ENCODE measurements at places on chromosomes 11 and 22.

- no peak for DNase-seq
Measured at GRCh38 chr11:7964873-7965272, 374 bp downstream of the NLRP10 start.

- DNase-seq, result no peak
Measured at GRCh38 chr11:93519179-93519578, 24.0 kb downstream of the SMCO4 start.

DNA sequence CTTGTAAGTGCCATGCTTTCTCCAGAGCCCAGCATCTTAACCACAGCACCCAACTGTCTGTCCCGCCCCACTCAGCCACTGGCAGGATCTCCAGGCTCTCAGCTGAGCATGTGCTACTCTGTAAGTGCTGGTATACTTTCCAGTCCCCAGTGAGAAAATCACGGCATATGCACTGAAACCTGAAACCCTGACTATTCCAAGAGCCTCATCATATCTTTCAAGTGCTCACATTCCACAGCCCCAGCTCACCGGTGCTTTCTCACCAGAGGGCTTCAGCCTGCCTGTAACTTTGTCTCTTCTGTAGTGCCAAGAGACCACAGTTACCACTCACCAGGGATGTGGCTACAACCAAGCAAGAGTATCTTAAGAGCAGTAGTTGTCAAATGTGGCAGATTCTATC lies 24.4 kb upstream of the PAMR1 start:
- no peak for DNase-seq

GRCh38 chr11:100793525-100793924 lies 106.4 kb downstream of the ARHGAP42 start:
- no peak for DNase-seq

GRCh38 chr11:69244266-69244665 lies 49.7 kb upstream of the MYEOV start:
- no peak for DNase-seq

DNA sequence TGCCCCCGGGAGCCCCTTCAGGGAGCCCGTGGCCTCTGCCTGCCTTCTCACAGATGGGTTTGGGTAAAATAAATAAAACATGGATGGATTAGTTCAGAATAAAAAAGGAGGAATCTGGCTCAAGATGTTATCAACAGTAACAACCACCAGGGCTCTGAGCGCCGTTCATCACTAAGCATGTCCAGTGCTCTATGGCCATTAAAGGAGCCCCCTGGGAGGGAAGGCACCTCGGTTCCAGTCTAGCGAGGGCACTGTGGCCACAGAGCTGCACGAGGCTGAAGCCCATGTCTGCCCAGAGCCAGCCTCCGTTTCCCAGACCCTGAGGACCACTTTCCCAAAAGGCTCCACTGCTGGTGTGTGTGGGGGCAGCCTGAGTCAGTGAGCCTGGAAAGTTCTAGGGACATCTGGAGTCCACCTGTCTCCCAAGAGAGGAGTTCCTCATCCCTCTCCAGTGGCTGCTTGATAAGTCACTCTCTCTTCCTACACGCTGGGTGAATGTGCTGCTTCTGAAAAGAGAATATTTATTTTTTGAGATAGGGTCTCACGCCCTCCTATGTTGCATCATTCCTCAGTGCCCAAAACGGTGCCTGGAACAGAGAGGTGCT lies 614.6 kb downstream of the TBC1D22A start:
- no peak for DNase-seq

GRCh38 chr22:43110927-43111623 lies 525 bp downstream of the BIK start:
- no peak for DNase-seq

GRCh38 chr11:1770061-1770460 lies 6.3 kb upstream of the CTSD start:
- no peak for DNase-seq

- DNase-seq, result peak; percentile 48
Measured at GRCh38 chr11:70176940-70177689, 26.0 kb upstream of the FADD start.

GRCh38 chr22:39205344-39206021 lies 39.3 kb downstream of the PDGFB start:
- peak; percentile 61 for DNase-seq

- DNase-seq, result no peak
Measured at GRCh38 chr11:102306048-102306597, 11.2 kb upstream of the BIRC3 start.

- DNase-seq, result no peak
Measured at GRCh38 chr11:17742019-17742418, 7.4 kb downstream of the KCNC1 start.

GRCh38 chr11:75264356-75264755 lies 23.8 kb downstream of the TPBGL start:
- no peak for DNase-seq

- DNase-seq, result no peak
Measured at GRCh38 chr11:65207918-65208784, 26.4 kb downstream of the CAPN1 start.

GRCh38 chr11:27545035-27545434 lies 38.5 kb upstream of the LIN7C start:
- no peak for DNase-seq

GRCh38 chr11:16796311-16796710 lies 57.9 kb downstream of the C11orf58 start:
- DNase-seq, result peak; percentile 80

DNA sequence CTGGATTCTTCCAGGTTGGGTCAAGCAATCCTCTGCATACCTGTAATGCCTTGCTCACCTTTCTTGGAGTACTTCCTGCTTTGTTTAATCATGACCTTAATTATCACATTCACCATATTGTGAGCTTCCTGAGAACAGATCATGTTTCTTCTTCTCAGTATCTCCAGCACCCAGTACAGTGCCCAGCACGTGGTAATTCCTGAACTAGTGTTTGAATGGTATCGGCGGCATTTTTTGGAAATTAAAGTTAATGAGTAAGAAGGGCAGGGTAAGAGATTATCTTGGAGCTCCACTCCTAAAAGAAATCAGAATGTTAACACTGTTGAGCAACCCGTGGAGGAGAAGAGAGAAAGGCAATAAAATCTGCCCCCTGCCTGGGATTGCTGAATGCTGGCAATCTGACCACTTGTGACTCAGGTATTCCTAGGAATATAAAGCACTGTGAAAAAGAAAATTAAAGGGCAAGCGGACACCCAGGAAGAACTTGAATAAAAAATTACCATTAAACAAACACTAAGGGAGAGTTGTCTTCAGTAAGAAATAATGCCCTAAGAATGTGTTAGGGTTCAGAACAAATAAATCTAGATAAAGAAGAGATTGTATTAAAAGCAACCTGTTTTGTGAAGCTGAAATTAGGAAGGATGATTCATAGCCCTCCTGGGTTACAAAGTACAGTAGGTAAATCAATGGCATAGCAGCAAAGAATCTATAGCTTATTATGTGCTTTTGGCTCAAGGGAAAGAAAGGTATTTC lies 92.9 kb downstream of the PDHX start:
- DNase-seq, result no peak

DNA sequence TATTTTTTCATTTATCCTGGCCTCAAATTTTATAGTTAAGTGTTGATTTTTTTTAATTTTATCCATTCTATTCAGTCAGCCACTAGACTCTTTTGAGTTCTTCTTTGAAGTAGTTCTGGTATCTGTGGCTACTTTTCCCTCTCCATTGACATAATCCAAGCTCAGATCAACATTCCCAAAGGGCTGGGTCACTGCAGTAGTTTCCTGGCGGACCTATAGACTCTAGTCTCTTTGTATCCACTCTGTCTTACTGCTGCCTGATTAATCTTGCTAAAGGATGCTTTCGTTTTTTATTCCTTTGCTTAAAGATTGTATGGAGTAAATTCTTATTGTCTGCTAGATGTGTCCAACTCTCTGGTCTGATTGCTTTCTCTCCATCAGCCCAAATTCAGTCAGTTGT lies 87.6 kb downstream of the UVRAG start:
- no peak for DNase-seq

- DNase-seq, result no peak
Measured at GRCh38 chr22:37328017-37328416, 45.7 kb downstream of the CYTH4 start.

DNA sequence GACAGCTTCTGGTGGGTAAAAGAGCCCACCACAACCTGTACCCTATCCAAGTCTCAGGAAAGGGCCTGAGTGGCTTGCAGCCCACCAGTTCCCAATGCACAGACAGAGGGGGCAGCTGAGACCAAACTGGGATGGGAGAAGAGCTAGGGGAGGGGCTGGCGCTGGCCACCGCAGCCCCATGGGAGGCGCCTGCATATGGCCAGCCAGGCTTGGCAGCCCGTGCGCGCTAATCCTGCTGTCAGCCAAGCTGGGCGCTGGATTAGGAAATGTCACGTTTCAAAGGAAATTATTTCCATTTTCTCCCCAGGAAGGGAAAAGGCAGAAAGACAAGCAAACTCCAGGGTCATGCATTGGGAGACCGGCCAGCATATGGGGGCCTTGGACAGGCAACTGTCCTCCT lies 236.8 kb downstream of the BUD13 start:
- DNase-seq, result no peak

GRCh38 chr11:116110356-116110755 lies 606.1 kb upstream of the CADM1 start:
- no peak for DNase-seq

GRCh38 chr11:123304828-123305466 lies 109.9 kb upstream of the CLMP start:
- no peak for DNase-seq

DNA sequence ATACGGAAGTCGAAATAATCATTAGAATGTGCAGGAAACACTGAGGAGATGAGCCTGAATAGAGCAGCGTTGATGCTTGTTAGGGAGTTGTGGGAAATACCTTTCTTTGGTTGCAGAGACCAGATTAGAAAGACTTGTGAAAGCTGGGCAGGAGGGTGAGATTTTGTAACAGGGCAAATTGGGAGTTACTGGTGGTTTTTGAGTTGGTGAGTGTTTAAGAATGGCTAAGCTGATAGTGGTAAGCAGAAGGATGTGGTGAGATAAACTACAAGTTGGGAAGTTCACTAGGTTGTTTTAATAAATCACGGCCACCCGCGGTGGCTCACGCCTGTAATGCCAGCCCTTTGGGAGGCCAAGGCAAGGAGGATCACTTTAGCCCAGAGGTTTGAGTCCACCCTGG lies 34.4 kb downstream of the MCAM start:
- DNase-seq, result no peak

DNA sequence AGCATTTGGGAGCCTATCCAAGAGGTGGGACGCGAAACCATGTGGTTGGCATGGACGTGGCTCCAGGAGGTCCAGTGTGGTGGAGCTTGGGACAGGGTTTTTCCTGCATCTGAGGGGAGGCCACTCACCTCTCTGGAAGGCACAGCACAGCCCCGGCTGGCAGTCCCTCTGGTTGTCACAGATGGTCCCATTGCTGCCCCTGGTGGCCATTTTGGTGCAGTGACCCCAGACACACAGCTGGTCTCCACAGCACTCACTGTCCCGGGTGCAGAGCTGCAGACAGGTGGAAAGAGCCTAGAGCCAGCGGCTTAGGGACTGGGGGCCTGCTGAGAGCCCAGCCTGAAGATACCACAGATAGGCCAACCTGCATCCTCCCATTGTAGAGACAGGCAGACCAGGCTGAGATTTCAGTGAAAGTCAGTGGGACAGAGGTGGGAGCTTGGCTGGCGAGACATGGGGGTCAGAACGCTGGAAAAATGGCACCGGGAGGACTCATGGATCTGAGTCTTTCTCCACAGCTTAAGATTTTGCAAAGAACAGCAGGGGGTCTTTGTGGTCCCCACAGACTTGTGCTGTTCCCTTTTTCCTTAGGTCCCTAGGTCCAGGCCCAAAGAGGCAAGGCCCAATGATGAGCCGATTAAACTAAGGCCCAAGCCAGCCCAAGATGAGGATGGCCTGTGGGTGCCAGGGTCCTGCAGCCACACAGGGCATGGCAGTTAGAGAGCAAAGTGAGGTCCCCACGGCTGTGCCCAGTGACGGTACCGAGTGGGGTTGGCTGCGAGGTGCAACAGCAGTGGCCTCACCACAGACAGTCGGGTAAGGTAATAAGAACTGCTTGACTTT lies 41.4 kb downstream of the DKK3 start:
- peak; percentile 73 for DNase-seq

DNA sequence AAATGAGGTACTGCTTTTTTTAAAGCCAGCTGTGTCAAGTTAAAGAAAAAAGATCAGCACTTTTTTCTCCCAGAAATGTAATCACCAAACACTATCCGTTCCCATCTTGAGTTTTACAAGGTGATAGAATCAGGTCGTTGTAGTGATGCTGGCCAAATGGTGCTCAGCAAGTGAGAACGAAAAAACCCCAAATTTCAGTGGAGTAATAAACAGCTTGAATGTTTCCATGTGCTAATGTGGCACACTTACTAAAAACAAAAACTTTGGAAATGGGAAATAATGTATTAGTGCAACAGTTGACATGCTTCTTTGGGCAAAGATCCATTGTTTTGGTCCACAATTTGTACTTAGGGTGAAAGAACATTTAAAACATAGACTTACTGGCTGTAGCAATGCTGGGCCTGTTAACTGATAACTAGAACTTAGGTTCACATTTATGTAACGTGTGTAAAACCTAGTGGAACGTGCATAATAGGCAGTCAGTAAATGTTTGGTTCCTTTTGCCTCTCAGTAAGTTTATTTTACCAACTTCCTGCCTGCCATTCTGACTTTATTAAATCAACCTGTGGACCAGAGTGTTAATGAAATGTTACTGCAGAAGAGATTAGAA lies 15.4 kb upstream of the GDPD4 start:
- DNase-seq, result no peak

DNA sequence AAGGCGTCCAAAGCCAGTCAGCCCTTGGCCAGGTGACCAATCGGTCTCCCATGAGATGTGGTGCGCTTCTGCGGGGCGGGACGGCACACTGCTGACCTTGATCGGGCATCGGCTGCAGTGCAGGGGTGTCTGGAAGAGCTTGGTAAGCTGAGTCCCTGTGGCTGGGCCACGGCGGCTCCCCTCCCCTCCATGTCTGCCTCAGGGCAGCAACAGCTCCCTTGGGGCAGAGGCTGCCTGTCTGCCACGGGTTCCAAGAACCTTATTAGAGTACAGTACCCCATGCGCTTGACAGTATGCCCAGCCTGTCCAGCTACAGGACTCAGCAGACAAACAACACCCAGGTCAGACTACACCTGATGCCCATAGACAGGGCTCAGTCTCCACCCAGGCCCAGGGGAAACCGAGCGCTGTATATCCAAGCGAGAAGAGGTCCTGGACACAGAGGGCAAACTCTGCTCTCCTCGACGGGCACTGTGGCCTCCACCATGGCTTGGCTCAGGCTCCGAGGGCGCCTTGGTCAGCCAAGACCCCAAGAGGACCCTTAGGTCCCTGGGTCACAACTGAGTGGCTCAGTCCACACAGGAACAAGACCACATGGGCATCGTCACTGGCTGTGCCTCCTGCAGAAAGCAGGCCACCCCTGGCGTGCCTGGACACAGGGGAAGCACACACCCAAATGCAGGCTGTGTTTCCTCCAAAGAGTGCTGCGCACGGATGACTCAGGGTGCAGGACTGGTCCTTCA lies 18.9 kb downstream of the TSPAN32 start:
- no peak for DNase-seq

DNA sequence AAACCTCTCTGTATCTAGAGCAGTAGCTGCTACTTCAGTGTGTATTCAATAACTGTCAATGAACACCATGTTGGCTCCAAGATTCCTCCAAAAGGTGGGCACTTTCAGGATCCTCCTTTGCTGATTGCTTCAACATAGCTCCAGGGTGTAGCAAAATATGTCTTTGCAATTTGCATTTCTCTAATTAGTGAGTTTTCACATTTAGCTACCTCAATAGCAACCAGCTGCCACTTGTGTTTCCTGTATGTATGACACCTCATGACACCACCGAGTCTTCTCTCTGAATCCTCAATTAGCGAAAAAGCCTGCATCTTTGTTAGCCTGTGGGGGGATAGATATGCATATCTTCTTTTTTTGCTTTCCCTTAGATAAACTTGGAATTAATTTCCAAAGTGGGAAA lies 898.3 kb upstream of the FAT3 start:
- DNase-seq, result no peak
